Natural killer cell (primary cell): ENCODE measurements at places on chromosomes 3 and 15. TPM values are rescaled to one million over a fixed set of nuclear protein-coding genes. Genes with fewer than 3 reads are reported as not detected.

- no peak for DNase-seq
- H3K4me1 ChIP-seq, result no peaks in the 10 kb centered on the region
- no peaks in the 10 kb centered on the region for H3K27me3 ChIP-seq
- H3K27ac ChIP-seq, result no peak overlapping the region
These were observed 16.8 kb downstream of the AP4E1 start for GRCh38 chr15:50925281-50925680.

DNA sequence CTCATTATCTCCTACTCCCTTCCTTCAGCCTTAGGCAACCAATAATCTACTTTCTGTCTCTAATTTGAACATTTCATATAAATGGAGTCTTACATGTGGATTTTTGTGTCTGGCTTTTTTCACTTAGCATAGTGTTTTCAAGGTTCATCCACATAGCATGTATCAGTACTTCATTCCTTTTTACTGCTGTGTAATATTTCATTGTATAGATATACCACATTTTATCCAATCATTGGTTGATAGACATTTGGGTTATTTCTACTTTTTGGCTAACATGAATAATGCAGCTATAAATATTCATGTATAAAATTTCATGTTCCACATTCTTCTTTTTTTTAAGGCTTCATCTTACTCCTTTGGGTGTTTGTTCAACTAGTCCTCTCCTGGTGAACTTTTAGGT lies 20.2 kb downstream of the DBR1 start:
- H3K36me3 ChIP-seq, result no peaks in the 10 kb centered on the region
- no peaks in the 10 kb centered on the region for H3K4me1 ChIP-seq
- DNase-seq, result no peak

DNA sequence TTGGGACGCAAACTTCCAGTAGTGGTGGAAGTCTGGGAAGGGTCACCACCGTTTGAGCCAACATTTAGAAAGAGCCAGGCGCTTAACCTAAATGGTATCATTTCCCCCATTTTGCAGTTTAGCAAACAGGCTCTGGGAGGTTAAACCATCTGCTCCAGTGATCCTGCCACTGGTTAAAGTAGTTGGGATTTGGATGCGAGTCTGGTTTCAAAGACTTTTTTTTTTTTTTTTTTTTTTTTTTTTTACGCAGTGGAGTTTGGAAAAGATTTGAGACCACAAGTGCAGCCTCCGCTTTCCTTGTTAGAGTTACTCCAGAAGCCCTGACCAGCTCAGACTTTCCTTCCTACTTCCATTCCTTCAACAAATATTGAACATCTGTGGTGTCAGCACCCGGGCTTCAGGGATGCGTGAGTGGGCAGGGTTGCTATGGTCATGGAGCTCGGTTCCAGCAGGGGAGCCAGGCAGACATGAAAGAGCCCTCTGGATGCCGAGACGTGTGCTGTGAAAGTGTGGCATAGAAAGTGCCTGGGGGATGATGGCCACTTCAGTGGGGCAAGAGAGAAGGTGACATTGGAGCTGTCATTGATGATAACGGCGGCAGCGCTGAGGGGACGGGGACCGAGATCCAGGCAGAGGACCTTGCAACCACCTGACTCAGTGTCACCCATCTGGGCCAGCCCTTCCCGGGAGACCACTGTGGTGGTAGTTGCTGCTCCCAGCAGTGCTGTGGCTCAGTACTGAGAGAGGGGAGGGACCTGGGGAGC lies 1.1 kb upstream of the RNU6-1 start:
- H3K27ac ChIP-seq, result peak overlapping the region; percentile 97
- peak overlapping the region; percentile 96 for H3K4me3 ChIP-seq
- DNase-seq, result peak; percentile 50

DNA sequence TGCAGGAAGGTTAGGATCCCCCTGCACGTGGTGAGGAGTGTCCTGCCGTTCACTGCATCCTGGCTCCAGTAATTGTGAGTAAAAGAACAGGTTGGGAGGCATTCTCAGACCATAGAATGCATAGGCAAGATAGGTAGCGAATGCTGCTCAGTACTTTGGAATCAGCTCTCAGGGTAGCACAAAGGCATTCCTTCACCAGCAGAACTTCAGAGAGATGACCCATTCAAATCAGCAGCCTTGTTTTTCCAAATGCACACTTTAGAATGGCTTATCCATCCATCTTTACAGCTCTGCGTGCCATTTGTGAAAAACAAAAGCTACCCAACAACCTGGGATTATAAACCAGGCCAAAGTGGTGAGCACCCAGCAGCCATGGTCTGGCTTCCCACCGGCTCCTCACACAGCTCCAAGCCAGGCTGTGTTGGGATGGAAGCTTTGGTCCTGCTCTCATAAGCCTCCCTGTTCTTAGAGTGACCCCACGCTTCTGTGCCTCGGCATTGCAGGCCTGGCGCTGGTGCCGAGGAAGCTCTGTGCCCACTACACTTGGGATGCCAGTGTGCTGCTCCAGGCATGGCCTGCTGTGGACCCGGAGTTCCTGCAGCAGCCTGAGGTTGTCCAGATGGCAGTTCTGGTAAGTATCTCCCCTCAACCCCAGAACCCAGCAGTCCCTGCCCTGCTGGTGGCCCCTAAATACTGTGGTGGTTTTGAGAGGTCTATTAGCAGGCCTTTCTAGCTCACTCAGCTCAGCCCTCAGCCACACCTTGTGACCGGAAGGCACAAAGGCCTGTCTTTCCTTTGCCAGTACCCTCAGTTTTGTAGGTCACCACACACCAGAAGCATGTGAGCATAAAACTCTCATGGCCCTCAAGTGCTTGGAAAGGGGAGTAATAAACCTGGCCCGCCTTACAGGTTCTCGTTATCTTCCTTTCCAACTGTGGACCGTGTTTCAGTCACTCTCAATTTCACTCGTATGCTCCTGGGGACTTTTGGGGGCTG lies 52.9 kb upstream of the LIMD1 start:
- H3K4me3 ChIP-seq, result no peak overlapping the region
- H3K27ac ChIP-seq, result peak overlapping the region; percentile 15
- H3K4me1 ChIP-seq, result peaks cover 55% of the 10 kb centered on the region
- no peak for DNase-seq
- H3K36me3 ChIP-seq, result peaks cover 4% of the 10 kb centered on the region
- H3K27me3 ChIP-seq, result no peaks in the 10 kb centered on the region

- H3K36me3 ChIP-seq, result no peaks in the 10 kb centered on the region
- peaks cover 18% of the 10 kb centered on the region for H3K4me1 ChIP-seq
These were observed 3.1 kb downstream of the GP5 start for GRCh38 chr3:194395778-194396538.

DNA sequence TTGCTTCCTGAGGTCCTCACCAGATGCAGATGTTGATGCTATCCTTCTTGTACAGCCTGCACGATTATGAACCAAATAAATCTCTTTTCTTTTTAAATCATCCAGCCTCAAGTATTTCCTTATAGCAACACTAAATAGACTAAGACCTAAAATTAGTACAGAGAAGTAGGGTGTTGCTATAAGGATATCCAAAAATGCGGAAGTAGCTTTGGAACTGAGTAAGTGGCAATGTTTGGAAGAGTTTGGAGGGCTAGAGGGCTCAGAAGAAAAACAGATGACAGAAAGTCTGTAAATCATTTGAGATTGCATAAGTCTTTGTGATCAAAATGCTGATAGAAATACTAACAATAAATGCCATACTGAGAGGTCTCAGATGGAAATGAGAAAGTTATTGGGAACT lies 894.9 kb downstream of the DIPK2A start:
- H3K36me3 ChIP-seq, result no peaks in the 10 kb centered on the region
- DNase-seq, result no peak
- H3K27ac ChIP-seq, result no peak overlapping the region
- H3K4me3 ChIP-seq, result no peak overlapping the region
- H3K4me1 ChIP-seq, result no peaks in the 10 kb centered on the region

DNA sequence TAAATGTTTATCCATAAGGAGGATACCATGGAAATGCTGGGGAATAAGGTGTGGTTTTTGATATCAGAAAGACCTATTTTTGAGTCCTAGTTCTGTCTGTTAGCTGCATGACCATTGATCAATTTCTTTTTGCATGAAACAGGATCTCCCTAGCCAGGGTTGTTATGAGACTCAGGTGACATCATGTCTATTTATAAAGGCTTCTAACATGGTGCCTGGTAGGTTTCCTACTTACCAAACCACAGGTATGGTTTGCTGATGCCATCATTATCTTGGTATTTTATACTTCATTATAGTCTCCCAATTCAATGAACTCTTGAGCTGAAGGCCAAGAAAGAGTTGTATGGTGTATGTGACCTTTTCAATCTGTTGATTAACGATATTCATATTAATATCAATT lies 144.0 kb downstream of the CLSTN2 start:
- H3K36me3 ChIP-seq, result no peaks in the 10 kb centered on the region
- H3K4me1 ChIP-seq, result no peaks in the 10 kb centered on the region
- H3K27me3 ChIP-seq, result no peaks in the 10 kb centered on the region
- no peak for DNase-seq
- no peak overlapping the region for H3K4me3 ChIP-seq

DNA sequence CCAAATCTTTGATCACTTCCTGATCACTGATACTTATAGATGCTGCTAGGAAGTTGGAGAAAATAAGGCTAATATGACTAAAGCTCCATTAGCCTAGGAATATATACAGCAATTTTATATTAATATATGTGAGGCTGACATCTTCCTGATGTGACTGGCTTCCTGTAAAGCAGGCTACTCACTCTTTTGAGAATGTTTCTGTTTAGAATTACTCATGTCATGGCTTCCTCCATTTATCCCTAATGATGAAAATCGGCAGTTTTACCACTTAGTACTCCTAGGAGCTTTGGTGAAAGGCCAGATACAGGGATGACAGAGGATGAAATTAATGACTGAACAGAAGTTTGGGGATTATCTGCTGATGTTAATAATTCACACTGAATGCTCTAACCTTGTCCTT lies 3.9 kb upstream of the MAP1A start:
- no peak for DNase-seq
- H3K27me3 ChIP-seq, result peaks cover 11% of the 10 kb centered on the region
- no peak overlapping the region for H3K4me3 ChIP-seq
- no peak overlapping the region for H3K27ac ChIP-seq
- H3K4me1 ChIP-seq, result peaks cover 24% of the 10 kb centered on the region
- H3K36me3 ChIP-seq, result no peaks in the 10 kb centered on the region

- no peak for DNase-seq
- no peaks in the 10 kb centered on the region for H3K27me3 ChIP-seq
- H3K27ac ChIP-seq, result no peak overlapping the region
- H3K36me3 ChIP-seq, result no peaks in the 10 kb centered on the region
- no peak overlapping the region for H3K4me3 ChIP-seq
These were observed 506.9 kb downstream of the OCA2 start for GRCh38 chr15:27592036-27592760.

DNA sequence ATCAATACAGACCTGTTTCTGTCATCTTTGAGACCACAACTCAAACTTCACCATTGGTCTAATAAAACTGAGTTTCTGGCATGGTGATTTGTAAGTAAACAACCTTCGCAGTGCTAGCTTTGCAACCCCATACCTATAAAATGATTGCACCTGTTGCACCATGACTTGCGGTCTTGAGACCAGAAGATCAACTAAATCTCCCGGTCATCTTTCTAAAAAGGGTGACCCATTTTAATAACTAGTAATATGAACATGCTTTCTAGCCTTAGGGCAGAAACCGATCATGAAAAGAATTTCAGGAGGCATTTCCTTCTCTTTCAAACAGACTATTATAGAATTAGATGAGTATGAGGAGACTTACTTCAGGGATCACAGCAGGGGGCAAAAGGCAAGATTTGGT lies 151.9 kb upstream of the ZNF385D start:
- no peak overlapping the region for H3K4me3 ChIP-seq
- H3K27ac ChIP-seq, result no peak overlapping the region
- no peaks in the 10 kb centered on the region for H3K36me3 ChIP-seq
- H3K27me3 ChIP-seq, result no peaks in the 10 kb centered on the region
- H3K4me1 ChIP-seq, result no peaks in the 10 kb centered on the region

- peaks cover 3% of the 10 kb centered on the region for H3K4me1 ChIP-seq
- H3K27me3 ChIP-seq, result no peaks in the 10 kb centered on the region
- no peak overlapping the region for H3K4me3 ChIP-seq
- no peaks in the 10 kb centered on the region for H3K36me3 ChIP-seq
These were observed 162.9 kb downstream of the CHSY1 start for GRCh38 chr15:101088788-101089578.

GRCh38 chr3:124362455-124362854 lies 367.8 kb upstream of the UMPS start:
- H3K4me3 ChIP-seq, result no peak overlapping the region
- DNase-seq, result no peak
- no peaks in the 10 kb centered on the region for H3K36me3 ChIP-seq
- H3K4me1 ChIP-seq, result no peaks in the 10 kb centered on the region

GRCh38 chr3:127815641-127816605 lies 6.4 kb downstream of the MGLL start:
- no peaks in the 10 kb centered on the region for H3K27me3 ChIP-seq
- H3K27ac ChIP-seq, result no peak overlapping the region
- DNase-seq, result no peak
- H3K36me3 ChIP-seq, result no peaks in the 10 kb centered on the region
- H3K4me1 ChIP-seq, result peaks cover 3% of the 10 kb centered on the region

DNA sequence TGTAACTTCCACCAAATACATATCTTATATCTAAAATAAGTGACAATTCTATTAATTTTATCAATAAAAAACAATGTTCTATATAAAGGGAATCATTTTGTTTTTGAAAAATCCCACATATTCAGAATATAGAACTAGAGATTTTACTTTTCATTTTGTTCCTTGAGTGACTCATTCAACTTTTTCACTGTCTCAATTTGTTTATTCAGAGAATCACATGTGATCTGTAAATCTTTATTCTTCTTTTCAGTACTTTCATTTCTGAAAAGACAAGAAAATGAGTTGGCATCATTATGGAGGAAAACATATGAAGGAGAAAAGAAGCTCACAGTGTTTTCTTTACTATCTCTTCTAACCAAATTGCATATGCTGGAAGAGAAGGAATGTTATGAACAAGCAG lies 35.0 kb downstream of the CIP2A start:
- H3K4me1 ChIP-seq, result no peaks in the 10 kb centered on the region
- H3K36me3 ChIP-seq, result no peaks in the 10 kb centered on the region
- no peak overlapping the region for H3K4me3 ChIP-seq
- H3K27ac ChIP-seq, result no peak overlapping the region

- no peak overlapping the region for H3K27ac ChIP-seq
- no peak for DNase-seq
- H3K36me3 ChIP-seq, result no peaks in the 10 kb centered on the region
- no peaks in the 10 kb centered on the region for H3K4me1 ChIP-seq
- no peak overlapping the region for H3K4me3 ChIP-seq
These were observed 10.7 kb downstream of the THSD4 start for GRCh38 chr15:71125831-71126450.

The GOLGA8N gene
- total RNA-seq, result 72.9 TPM

The WDR72 gene
- not detected for total RNA-seq

The CACNA1D gene
- total RNA-seq, result 10.1 TPM

The ZNF148 gene
- 62.8 TPM for total RNA-seq

The CCR9 gene
- not detected for total RNA-seq

The SEMA7A gene
- 46.2 TPM for total RNA-seq

The MKRN2 gene
- 29.4 TPM for total RNA-seq

The SLC2A2 gene
- total RNA-seq, result not detected

The EEF1AKMT4 gene
- total RNA-seq, result 0.80 TPM

The DPPA2 gene
- not detected for total RNA-seq
